ENCODE measurements at places on chromosomes 16 and 17.

- no peak for DNase-seq
Measured at GRCh38 chr16:59392911-59393310, 658.8 kb upstream of the GOT2 start.

DNA sequence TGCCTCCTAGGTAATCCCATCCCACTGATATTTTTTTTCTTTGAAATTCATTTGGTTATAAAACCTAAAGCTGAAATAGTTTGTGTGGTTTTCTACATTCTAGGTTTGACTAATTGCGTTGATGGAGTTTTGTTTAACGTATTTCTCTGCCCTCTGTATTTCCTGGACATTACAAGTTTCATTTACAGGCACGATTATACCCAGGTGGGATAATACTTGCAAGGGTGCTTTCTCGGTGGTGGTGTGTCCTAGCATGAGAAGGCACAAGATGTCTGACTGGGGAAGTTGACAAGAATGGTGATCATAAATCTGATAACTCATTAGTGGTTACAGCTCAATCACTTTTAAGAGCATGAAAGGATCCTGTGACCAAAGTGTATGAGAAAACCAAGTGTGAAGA is 45.0 kb downstream of the DYNLRB2 start:
- DNase-seq, result no peak

- no peak for DNase-seq
Measured at GRCh38 chr16:65534121-65534528, 412.3 kb upstream of the CDH11 start.

GRCh38 chr17:11485336-11486100 is 112.8 kb upstream of the DNAH9 start:
- no peak for DNase-seq

GRCh38 chr16:67884-68789 is 4.3 kb downstream of the RHBDF1 start:
- DNase-seq, result no peak

- DNase-seq, result no peak
Measured at GRCh38 chr16:23523321-23523720, 13.0 kb upstream of the GGA2 start.

GRCh38 chr16:66382171-66382965 is 15.9 kb downstream of the CDH5 start:
- no peak for DNase-seq

DNA sequence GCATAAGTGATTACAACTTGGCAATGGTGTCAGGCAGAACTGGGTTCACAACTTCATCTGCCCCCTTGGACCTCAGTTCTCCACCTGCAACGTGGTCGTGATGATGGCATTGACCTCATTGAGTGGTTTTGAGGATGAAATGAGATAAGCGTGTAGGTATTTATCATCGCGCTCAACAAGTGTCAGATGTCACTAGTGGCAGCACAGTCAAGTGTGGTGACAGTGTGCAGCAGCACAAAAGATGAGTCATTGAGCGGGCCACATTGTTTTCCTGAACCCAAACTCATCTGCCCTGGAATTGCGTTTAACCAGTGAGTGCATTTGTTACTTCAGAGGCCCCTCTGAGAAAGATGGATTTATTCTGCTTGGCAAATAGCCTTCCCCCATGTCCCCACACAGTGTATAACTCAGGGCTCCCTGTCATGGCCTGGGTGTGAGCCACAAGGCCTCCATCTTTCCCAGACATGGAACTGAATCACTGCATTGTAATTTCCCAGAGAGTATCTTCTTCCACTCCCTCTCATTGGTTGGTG is 20.9 kb downstream of the IRX3 start:
- DNase-seq, result no peak

- DNase-seq, result no peak
Measured at GRCh38 chr17:8746501-8747236, 2.0 kb upstream of the CCDC42 start.

GRCh38 chr17:58840820-58841612 is 85.4 kb downstream of the PPM1E start:
- no peak for DNase-seq
